ENCODE measurements at places on chromosomes 5 and 9.
A peak's percentile ranks its signal among the peaks of the same experiment; 100 is the strongest.

DNA sequence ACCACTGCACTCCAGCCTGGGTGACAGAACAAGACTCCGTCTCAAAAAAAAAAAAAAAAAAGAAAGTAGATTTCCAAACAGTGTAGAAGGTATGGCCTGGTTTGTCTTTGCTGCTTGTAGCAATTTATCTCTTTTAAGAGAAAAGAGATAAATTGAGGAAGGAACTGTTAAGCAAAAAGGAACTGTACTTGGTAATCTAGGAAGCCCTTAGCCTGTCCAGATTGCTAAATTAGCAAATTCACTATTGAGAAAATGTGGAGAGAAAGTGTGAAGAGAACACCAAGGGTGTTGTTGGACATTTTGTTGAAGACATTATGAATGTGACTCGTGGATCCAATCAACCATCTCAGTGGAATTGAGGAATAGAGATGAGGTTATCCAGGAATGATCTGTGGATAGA is 13.0 kb upstream of the SUSD3 start:
- no peak for DNase-seq

GRCh38 chr5:54453046-54453445 is 2.5 kb upstream of the HSPB3 start:
- no peak for DNase-seq

DNA sequence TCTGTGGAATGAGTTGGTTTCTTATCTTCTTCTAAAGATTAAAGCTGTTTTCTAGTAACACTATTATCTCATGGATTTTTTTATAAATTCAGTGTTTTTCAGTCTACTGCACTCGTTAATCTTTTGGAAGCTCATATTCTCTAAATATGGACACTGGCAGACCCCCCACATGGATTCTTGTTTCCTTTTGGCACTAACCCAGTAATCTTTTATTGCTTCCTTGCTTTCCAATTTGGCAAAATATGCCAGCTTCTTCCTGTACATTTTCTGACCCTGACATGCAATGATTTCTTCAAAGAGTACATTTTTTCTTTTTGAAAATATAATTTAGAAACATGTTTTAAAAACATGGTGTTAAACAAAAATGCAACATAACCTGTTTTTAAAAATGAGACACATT is 474.2 kb upstream of the FTMT start:
- no peak for DNase-seq

- no peak for DNase-seq
Measured at GRCh38 chr5:8176101-8176693, 307.2 kb downstream of the MTRR start.

DNA sequence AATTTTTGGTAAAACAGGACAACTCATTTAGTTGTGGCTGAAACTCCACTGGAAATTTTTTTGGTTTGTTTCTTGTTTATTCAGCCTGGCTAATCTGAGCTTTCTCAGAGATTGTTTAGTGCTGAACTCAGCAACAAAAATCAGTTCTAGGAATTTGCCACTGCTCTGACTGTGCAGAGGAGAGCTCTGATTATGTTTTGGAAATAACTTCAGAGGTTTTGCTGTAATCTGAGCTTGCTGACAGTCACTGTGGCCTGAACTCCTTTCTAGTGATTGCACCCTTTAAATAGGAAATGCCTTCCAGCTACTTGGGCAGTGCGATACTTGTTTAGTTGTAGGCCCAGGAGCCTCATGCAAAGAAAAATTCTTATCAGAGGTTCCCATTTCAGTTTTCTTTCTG is 60.2 kb downstream of the OSTF1 start:
- DNase-seq = peak; percentile 92

DNA sequence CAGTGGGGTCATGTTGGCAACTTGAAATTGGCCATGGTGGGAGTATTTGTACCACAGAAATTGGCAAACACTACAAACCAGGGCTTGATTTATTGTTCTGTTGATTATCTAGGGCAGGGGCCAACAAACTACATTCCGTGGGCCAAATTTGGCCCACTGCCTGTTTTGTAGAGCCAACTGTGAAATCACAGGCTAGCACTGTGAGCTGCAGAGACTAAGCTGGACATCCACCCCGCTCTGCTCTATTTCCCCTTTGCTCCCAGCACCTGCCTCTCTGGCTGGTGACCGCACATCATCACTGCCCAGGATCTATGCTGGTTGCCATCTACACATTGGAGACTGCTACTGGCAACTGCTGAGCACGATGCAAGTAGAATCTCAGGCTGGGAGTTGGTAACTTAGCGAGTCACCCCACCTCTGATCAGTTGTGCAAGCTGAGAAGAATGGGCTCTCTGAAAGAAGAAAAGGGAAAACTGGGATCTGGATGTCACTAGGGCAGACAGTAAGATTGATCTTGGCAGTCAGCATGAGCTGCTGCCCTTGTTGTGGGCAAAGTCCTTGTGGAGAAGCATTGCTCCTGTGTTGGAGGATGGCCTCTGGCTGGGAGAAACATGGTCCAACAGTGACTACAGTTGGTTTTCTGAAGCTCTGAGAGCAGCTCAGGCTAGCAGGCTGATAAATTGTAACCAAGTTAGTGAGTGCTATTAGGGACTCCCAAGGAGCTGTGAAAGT is 144.7 kb upstream of the RAD23B start:
- no peak for DNase-seq

DNA sequence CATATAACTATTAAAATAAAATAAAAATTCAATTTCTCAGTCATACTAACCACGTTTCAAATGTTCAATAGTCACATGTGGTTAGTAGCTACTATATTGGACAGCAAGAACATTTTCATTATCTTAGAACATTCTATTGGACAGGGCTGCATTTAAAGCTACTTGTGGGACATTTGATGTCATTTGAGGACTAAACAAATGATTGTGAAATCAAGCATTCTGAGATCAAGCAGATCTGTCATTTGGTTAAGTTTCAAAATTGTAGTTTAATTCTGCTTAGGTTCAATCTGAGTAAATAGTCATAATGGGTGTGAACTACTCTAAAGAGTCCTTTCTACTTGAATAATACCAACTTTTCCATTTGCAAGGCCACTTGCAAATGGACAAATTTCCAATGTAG is 226.9 kb upstream of the C9orf72 start:
- DNase-seq = no peak

DNA sequence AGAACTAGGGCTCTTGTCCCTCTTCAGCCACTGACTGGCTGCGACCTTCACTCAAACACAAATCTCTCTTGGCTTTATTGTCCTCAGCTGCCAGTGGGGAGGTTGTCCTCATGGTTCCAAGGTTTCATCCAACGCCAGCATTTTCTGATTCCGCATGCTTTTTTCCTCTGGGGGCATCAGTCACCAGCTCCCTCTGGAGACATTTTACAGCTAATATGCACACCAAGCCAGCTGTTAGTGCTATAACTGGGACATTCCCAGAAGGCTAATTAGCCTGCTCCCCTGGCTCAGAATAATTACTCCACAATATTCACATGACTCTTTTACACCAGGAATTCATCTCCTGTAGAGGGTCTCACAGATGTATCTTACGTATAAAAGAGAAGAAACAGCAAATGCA is 193.6 kb upstream of the ANKRD55 start:
- DNase-seq = no peak

DNA sequence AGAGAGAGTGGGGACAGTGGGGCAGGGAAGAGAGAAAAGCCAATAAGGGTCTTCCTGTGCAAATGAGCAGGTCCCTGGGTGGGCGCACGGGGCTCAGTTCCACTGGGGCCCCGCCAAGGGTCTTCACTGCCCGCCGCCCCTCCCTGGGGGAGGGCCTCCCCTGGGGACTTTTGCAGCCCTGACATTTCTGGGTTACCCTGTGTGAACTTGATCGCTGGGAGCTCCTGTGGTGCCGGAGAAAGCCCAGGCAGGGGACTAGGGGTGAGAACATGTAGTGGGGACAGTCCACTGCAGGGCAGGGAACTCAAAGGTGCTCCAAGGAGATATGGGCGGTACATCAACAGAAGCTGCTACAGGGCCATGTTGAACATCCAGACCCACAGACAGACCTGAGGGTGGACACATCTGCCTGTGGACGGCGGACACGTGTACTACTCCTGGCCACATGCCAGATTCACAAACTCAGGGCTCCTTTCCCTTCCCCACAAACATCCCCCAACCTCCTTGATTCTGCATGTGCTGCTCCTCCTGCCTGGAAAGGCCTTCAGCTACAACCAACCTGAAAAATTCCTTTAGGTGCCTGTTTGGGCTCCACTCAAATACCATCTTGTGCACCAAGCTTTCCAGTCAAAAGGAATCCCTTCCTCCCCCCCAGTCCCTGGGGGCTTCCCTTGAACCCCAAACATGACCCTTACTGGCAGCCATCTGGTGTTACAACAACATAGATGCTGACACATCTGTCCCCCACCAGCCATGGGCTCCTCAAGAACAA is 43.0 kb upstream of the NEK6 start:
- no peak for DNase-seq

DNA sequence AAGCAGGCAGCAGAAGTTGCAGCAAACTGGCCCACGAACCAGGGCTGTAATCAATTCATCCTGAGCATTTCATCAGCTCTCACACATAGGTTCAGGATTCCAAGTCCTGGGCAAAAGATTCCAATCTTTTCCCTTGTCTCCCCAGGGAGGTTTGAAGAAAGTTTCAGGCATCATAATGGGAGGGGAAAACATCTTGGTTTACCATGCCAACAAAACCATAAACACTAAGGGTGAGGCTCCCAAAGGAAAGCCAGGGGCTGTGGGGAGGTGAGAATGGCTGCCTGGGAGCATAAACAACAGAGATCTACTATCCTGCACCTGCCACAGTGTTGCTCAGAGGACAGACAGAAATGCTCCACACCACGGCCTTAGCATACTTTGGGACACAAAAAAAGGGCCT is 94.6 kb downstream of the SH3TC2 start:
- DNase-seq = peak; percentile 55

- DNase-seq = no peak
Measured at GRCh38 chr5:176731506-176732160, 78.7 kb upstream of the UNC5A start.

DNA sequence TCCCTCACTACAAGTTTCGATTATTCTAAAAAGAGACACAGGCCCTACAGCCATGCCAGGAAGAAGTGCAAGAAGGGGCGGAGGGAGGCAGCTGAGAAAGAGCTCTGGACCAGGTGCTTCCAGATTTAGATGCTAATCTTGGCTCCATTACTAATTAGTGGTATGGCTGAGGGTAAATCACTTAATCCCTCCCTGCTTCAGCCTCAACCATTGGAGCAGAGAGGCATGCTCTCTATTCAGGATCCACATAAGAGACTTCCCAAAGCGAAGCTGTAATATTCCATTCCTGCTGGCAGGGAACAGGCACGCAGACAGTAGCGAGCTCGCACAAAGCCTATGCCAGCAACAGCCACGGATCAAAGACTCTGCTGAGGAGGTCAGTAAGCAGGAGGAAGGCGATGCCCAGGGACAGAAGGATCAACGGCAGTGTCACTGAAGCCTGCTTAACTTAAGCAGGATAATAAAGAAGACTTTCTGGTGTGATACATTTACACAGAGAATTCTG is 24.2 kb downstream of the LIFR start:
- DNase-seq = no peak

GRCh38 chr5:90201923-90202322 is 207.6 kb downstream of the CETN3 start:
- no peak for DNase-seq

DNA sequence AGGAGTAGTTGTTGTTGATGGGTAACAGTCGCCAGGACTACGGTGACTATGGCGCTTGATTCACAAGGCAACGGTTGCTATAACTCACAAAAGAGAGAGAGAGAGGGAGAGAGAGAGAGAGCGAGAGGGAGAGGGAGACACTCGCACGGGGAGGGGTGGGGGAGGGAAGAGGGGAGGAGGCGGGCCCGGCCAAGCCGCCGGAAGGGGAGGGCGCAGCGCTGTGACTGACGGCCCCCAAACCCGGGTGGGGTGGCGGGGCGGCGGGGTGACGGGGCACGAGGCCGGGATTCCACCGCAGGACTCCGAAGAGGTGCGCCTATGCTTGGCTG is at the start of gene RFX3:
Gene RFX3 (minus strand): TSS at position 166 of the 329 bp plus-strand sequence. CDS start 130,413 bp downstream, outside the sequence.
- peak; percentile 94 for DNase-seq

- DNase-seq = no peak
Measured at GRCh38 chr5:51644976-51645375, 261.7 kb downstream of the ISL1 start.

DNA sequence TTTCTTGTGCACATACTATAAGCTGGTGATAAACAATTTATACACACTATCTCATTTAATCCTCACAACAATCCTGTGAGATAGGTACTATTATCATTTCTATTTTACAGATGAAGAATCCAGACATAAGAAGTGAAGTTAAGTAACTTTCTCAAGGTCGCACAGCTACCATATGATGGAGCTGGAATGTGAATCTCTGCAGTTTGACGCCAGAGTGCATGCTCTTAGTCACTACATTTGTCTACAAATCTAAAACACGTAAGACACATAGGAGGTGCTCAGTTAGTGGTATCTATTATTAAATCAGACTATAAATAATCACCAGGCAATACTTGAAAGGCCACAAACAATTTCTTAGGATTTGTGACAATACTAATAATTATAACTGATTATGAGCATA is 45.0 kb upstream of the CDKN2B start:
- DNase-seq = no peak

DNA sequence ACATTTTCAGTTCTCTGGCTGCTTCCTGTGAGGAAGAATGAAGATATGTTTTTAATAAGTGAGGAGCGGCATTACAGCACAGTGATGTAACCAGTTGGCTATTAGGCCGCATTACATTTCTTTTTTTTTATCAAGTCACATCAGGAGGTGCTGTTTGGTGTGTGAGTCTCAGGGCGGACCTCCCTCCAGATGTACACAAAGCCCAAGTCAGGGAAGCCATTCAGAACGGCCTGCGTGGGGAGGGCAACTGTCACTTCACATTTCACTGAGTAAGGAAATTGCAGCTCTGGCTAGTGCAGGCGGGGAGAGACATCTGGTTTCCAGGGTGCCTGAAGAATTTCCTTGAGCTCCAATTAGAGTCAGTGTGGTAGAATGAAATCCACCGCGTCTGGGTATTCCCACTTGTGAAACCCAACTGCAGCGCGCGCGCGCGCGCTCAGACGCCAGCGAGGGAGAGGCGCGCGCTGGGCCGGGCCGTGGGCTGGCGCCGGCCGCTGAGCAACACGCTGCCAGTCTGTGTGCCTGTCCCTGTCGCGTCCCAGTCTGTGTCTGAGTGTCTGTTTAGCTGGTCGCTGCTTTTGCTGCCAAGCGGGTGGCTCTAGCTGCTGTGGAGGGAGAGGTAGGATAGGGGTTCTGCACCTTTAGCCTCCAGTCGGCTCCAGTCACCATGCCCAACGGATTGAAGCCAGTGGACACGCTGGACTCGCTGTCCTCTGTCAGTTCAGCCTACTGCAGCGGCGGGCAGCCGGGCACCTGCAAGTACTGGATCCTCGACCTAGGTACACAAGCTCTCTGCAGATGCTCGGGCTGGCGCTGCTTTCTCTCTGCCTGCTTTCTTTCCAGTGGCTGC is 140.8 kb upstream of the OTULINL start:
- DNase-seq = peak; percentile 86

- DNase-seq = no peak
Measured at GRCh38 chr9:83382421-83382820, 155.8 kb downstream of the FRMD3 start.

- no peak for DNase-seq
Measured at GRCh38 chr9:38091310-38092199, 22.5 kb upstream of the SHB start.

All from GM04503 (cell line).